ENCODE measurements at places on chromosomes 4 and X.
A peak's percentile ranks its signal among the peaks of the same experiment; 100 is the strongest.

DNA sequence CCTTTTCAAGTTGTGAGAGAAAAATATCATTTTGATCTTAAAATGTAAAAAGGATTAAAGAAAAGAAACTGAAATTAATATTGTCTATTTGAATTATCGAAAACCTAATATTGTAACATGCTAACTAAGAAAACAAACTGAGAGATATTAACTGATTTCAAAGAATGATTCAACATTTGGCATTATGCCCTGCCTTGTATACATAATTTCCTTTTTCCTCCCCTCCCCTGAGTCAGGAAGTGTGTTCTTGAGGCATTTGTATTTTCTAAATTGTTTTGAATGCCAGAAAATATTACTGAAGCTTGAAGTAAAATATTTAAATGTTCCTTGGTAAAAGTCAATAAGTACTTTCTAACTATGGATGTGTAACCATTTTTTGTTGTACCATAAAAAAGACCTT lies 49.4 kb downstream of the RPS6KA3 start:
- peak; percentile 82 for DNase-seq

DNA sequence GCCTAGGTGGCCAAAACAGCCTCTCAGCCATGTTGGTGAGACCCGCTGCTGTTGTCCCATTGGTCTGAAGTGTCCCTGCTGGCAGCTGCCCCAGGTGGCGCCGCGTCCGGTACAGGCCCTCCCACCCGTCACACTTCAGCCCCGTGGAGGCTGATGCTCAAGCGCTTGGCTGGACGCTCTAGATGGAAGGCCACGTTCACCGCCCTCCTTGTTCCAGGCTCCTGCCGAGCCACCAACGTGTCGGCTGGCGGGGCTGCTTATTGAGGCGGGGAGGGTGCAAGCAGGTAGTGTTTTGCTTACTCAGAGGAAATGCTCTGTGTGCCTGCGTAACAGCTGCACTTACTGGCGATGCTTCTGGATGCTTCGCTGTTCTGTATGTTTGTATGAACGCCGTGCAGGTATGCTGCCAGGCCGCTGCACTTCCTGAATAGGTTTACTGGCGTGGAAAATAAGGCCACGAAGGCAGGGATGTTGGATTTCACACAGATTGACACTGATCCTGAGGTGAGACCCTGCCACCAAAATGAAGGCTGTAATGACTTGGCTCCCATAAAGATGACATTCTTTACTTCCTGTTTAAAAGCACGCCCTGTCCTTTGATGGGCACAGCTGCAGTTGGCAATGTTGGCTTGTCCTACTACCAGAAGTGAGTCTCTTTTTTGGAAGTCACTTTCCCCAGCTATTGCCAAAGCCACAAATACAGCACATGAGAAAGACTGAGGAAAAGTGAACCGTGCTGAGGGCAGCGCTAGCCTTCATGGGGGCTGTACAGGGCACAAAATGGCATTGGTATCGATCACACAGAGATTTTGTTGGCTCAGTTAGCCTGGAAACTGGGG lies 21.0 kb upstream of the CLCN4 start:
- DNase-seq, result no peak

GRCh38 chrX:41730081-41730480 lies 6.1 kb downstream of the GPR82 start:
- DNase-seq, result peak; percentile 59

DNA sequence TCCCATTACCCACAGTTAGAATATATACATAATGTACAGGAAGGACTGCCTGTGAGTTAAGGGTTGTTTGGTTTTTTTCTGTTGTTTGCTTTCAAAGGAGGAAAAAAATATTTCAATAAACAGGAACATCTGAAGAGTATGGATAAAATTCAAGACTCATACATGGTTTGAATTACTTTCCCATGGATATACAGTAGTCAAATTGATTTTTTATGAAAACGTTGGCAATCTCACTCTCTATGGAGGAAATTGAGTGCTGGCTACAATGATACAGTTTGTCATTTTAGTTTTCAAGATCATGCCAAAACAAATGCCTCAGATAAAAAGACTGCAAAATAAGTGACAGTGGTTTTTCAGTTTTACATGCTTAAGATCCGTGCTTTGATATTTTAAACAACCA lies 116.6 kb downstream of the SH3RF1 start:
- DNase-seq, result no peak

- DNase-seq, result peak; percentile 89
These were observed 84.1 kb downstream of the TMEM164 start for GRCh38 chrX:110086916-110087484.

DNA sequence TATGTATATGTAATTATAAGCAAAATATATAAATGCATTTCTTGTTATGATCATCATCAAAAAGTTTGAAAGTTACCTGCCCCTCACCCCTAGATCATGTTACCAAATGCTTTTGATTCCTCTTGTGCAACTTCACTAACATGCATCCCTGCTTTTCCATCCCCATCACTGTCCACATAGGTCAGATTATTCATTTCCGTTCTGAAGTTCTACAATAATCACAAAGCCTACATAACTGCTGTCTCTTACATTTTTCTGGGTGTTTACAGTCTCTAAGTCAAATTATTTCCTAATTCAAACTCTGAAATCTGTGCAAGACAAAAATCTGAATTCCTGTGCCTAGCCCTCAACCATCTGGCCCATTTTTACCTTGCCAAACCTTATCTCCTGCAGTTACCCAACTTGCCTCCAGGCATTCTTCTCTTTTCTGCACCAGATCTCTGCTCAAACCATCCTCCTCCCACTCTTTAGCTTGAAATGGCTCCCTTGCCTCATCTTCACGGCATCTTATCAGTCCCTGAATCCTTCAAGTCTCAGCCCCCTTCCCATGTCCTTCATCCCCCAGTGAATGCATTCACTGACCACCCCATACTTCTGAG lies 42.4 kb upstream of the SLC39A8 start:
- no peak for DNase-seq

DNA sequence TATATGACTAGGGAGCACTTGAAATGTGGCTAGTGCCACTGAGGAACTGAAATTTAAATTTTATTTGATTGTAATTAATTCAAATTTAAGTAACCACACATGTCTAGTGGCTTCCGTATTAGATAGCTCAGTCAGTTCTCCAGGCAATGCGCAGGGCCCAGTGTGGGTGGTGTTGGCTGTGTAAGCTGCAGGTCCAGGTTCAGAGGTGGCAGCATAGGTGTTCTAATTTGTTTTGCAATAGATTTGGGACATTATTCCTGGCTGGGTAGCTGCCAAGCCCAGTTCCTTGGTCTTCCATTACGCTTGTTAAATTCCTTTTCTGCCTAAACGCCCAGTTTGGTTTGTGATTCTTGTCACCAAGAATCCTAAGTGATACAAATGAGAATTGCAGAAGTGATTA lies 79.5 kb downstream of the FAM184B start:
- DNase-seq, result no peak

DNA sequence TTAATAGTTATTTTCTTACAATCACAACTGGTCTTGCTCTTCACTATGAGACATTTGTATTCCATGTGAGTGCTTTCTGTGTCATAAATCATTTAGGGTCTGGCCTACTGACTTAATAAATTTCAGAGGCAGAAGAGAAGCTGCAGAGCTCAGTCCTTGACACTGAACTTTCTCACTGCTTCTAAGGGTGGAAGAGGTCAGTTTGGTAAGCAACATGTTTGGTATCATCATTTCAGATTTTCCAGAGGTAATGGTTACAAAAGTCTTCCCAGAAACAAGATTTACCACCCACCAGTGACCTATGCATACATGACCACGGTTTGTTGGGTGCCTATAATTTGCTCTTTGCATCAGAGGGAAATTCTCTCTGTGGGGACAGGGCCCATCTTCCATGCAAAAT lies 148.6 kb downstream of the NR3C2 start:
- DNase-seq, result no peak

GRCh38 chr4:127959794-127960193 lies 5.2 kb downstream of the MFSD8 start:
- no peak for DNase-seq

GRCh38 chrX:68685685-68686084 lies 38.2 kb downstream of the STARD8 start:
- peak; percentile 81 for DNase-seq

GRCh38 chr4:139214039-139214534 lies 37.1 kb upstream of the ELF2 start:
- DNase-seq, result peak; percentile 22

DNA sequence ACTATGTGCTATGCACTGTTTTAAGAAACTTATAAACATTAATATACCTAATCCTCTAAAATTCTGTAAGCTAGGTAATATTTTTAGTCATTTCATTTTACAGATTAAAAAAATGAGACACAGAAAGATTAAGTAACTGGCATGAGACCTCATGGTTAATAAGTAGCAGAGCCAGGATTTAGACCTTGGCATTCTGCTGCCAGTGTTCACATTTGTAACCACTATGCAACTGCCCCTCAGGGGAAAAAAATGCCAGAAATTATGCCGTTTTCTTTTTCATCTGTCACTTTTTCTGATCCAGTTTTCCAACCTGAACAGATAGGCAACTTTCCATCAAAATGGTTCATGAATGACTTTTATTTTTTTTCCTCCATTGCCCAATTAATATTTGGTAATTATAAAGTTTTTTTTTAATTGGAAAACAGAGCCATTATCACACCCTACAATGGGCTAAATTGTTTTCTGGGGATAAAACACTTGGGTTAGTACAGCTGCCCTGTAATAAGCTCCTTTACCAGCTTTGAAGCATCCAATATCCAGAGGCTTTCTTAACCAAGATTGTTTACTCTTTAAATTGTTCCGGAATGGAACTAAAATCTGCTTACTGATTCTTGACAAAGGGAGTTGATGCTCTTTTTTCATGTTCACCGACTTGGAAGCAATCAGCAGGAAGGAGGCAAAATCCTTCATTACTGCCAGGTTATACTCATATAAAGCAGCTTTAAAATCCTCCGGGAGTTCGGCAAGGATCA lies 56.4 kb upstream of the DDX60 start:
- no peak for DNase-seq

Data from fibroblast of lung (primary cell).